NCI-H187 treated with DMSO at 0.1 percent for 48 hours (cell line): ENCODE measurements at places on chromosomes 4 and X.

GRCh38 chr4:25727711-25728493 lies 72.3 kb downstream of the SLC34A2 start:
- peak; percentile 96 for DNase-seq

- no peak for DNase-seq
Observed at GRCh38 chrX:97402333-97402732, 518.6 kb downstream of the RPA4 start.

- DNase-seq, result no peak
Observed at GRCh38 chrX:53031380-53031779, 17.2 kb upstream of the GPR173 start.

DNA sequence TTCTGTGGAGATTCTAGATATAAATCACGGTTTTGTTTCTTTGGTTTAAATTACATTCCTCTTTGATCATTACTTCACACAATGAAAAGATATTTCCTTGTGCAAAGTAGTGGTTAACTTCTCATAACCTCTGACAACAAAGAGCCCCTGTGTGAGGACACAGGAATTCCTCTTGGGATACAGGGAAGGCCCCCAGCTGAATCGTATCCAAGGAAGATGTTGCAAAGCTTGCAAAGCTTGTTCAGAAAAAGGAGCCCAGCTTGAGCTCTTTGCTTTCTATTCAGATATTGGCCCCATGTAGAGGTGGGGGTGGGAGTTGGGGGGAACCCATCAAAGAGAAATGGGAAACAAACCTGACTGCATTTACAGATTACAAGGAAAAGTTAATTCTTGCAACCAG lies 145.7 kb downstream of the RELL1 start:
- DNase-seq, result no peak

GRCh38 chr4:7897811-7898210 lies 41.9 kb downstream of the AFAP1 start:
- no peak for DNase-seq

GRCh38 chrX:37759351-37759750 lies 20.5 kb upstream of the CYBB start:
- DNase-seq, result no peak

GRCh38 chr4:26576231-26576739 lies 7.6 kb upstream of the TBC1D19 start:
- DNase-seq, result no peak

- no peak for DNase-seq
Observed at GRCh38 chrX:124504111-124504983, 158.0 kb downstream of the SH2D1A start.

- no peak for DNase-seq
Observed at GRCh38 chr4:2436761-2437474, 18.2 kb downstream of the CFAP99 start.

DNA sequence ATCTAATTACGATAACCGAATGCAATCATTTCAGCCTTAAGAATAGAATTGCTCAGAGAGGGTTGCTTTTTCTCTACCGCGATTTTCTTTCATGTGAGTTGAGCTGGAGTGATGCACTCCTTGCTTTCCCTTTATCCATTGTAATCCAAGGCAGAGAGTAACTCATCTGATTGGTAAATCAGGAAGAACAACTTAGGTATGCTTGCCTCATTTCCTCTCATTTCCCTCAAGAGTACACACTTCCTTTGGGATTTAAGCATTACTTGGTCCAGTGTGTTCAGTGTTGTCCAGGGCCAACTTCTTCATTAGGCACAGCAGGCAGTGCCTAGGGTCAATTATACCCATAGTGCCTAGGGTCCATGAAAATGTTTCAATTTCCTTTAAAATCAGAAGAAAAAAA lies 15.7 kb upstream of the N4BP2 start:
- no peak for DNase-seq

DNA sequence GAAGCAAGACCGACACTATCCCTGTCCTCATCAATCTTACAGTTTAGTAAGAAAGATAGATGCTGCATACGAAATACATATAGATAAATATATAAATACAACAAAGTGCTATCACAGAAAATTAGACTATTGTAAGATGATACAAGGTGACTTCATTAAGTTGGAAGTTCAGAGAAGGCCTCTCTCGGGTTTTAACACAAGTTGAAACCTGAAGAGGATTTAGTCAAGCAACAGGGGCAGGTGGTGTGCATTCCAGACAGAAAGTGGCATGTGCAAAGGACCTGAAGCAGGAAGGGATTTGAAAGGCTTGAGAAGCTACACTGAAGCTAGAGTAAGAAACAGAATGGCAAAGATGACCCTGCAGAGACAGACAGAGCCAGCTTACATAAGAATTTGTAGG lies 36.5 kb downstream of the USP46 start:
- DNase-seq, result no peak

GRCh38 chrX:110755061-110755460 lies 40.6 kb downstream of the CHRDL1 start:
- no peak for DNase-seq

- DNase-seq, result no peak
Observed at GRCh38 chr4:75007891-75008290, 75.0 kb downstream of the PARM1 start.

DNA sequence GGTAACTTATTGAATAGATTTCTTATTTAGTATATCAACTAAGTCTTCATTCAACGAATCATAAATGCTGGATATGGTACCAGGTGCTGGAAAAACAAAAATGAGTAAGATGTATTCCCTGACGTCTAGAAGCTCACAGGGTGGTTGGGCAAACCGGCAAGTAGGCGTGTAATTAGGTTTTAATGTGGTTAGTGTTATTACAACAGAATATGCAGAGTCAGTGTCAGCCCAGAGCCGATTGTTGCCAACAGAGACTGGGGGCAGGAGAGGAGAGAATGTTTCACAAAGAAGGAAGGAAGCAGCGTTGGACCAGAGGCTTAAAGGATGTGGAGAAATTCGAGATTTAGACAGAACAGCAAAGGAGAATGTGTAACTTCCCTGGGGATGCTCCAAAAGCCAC lies 111.7 kb downstream of the TENM3 start:
- no peak for DNase-seq

DNA sequence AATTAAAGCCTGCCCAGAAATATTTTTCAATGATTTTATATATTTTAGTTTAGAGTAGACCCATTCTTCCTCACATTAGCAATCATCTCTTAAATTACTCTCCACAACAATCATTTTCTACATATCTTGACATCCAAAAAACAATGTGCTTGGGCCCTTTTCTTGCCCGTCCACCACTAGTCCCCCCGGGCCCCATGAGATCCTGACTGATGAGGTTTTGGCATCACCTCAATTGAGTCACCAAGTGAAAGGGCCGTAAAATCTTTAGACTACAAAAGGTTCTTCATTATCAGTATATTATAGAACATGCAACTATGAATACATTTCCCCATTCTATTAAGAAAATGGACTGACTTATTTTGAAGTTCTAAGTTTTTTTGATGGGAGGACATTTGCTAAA lies 4.0 kb upstream of the CDKL2 start:
- no peak for DNase-seq

DNA sequence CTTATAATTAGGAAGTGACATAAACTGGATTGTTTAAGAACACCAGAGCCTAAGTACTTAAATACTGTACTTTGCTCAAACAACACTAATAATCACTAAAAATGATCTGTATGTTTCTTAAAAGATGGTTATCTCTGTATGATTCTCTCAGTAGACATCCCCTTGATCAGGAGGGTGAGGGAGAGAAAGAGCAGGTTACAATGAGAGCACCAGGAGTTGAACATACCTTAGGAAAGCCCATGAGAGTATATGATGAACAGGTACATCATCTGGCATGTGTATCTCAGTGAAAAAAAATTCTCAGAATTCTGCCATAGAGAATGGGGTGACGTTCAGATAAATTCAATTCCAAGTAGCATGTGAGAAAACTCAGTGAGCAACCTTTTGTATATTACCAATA lies 59.9 kb upstream of the IL2 start:
- DNase-seq, result no peak

GRCh38 chr4:162682651-162683050 lies 484.0 kb downstream of the NAF1 start:
- DNase-seq, result no peak

DNA sequence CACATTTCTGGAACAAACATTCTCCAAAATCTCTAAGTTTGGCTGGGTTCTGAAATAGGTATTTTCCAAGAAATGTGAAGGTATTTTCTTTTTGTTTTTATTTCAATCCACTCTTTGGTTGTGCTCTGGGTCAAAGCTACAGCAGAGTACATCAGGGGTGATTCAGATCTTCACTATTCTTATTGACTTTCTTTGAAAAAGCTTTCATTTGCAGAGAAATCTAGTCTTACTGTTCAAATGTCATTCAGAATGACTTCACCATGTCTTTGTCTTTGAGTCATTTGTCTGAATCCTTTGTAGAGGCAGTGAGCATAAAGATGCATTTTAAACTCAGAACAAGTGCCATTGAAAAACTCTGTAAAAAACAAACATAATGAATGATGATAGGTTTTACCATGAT lies 547.2 kb upstream of the ADGRL3 start:
- DNase-seq, result no peak

GRCh38 chrX:149515954-149516602 lies 11.0 kb upstream of the IDS start:
- DNase-seq, result no peak

- no peak for DNase-seq
Observed at GRCh38 chr4:55291227-55291640, 54.8 kb upstream of the SRD5A3 start.

DNA sequence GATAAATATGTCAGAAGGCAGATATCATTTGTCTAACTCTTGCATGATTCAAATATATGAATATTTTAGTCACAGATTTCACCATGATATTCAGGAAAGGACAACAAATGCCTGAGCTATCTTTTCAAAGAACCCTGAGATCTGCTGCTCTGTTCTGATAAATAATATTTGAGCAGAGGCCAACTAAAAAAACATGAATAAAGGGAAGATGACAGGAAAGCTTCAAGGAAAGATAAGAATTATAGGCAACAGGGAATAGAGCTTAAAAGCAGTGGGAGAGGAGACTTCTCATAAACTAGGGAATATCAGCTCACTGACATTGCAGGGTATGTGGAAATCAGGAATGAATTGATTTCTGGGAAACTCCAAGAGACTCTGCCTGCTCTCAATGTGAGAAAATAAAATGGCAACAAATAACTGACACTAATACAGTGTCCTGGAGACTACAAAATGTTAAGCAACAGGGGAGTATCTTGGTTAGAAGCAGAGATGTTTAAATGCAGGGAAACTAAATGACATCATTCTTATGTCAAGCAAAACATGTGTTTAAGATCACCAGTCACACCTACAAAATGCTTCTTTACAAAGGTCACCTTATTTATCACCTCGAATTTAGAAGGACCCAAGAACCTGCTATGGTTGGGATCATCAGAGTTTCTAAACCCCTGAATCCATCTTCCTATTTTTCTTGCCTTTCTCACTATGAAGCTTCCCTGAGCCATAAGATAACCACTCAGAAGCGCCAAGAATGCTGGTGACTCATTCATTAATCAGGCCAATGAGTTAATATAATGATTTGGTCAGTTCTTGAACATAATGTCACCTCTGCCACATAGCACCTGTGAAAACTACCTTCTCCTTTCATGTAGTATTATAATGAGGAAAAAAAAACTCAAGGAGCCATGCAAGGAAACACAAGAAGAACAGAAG lies 78.1 kb downstream of the NDST3 start:
- no peak for DNase-seq

DNA sequence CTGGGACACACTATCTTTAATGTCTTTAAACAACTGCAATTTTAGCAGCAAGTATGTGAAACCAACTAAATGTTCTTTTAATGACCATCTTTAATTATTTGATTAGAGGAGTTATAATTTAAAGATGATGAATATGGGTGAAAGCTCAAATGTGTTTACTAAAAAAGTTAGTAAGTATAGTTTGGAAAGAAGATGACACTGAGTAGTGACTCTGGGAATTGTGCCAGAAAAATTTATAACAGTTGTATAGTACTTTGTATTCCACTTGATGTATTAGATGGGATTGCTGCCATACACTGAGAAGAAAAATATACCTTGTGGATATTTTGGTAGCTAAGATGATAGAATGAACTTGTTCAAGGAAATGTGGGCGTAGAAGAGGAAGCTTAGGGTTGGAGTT lies 19.5 kb upstream of the PACRGL start:
- DNase-seq, result no peak

GRCh38 chr4:92236877-92237276 lies 66.9 kb upstream of the GRID2 start:
- DNase-seq, result no peak

GRCh38 chr4:20418861-20419451 lies 167.3 kb downstream of the SLIT2 start:
- DNase-seq, result peak; percentile 20

DNA sequence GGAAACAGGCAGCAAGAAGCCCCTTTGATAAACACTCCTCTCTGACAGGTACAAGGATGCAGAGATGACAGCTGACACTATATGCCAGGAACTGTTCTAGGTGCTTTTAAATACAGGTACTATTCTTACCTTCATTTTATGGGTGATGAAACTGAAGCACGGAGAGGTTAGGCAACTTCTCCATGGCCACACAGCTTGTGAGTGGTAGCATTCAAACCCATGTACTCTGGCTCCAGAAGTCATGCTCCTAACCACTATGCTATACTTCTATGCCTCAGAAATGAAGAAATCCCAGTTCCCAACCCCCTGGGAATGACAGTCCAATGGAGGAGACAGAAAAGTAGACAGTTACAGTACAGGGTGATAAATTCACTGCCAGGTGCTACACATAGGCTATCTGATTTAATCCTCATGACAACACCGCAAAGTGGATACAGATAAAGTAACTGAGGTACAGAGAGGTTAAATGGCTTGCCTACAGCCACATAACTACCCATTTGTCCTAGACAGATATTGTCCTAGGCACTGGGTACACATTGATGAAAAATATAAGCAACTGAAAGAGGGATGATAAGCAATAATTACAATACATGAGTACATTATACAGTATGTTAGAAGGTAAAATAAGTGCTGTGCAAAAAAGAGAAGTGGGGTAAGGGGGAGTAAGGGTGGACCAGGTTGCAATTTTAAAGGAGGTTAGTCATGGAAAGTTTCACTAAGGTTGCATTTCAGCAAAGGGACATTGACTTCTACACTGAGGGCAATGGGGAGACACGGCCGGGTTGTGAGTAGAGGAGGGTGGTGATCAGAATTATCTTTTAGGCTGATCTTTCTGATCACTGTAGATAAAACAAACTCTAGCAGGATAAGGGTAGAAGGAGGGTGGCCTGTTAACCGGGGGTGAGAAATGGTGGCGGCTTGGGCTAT lies 1.6 kb upstream of the F8 start:
- no peak for DNase-seq

DNA sequence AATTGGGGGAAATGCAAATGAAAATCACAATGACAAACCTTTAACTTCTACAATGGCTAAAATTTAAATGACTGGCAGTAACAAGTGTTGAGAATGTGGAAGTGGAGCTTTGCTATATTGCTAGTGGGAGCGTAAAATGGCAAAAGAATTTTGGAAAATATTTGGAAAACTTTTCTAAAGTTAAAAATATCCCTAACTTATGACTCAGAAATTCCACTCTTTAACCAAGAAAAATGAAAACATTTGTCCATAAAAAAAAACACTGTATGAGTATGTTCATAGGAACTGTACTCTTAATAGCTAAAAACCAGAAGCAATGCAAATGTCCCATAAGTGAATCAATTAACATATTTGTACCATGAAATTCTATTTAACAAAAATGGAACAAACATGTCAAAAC lies 3.6 kb downstream of the TBCK start:
- DNase-seq, result no peak

GRCh38 chr4:53905941-53906377 lies 158.4 kb downstream of the CHIC2 start:
- DNase-seq, result no peak

- no peak for DNase-seq
Observed at GRCh38 chr4:109094056-109094455, 208.4 kb downstream of the COL25A1 start.

- DNase-seq, result no peak
Observed at GRCh38 chr4:164799410-164799809, 45.5 kb downstream of the SMIM31 start.

- no peak for DNase-seq
Observed at GRCh38 chr4:86098691-86099090, 261.2 kb downstream of the MAPK10 start.
